ENCODE measurements at places on chromosomes 4 and X.

GRCh38 chr4:181939199-181939945 lies 303.8 kb upstream of the TENM3 start:
- DNase-seq: no peak

- DNase-seq: no peak
Measured at GRCh38 chrX:154384284-154384892, 5.3 kb downstream of the EMD start.

- DNase-seq: peak; percentile 48
Measured at GRCh38 chr4:98447648-98448047, 186.5 kb downstream of the RAP1GDS1 start.

DNA sequence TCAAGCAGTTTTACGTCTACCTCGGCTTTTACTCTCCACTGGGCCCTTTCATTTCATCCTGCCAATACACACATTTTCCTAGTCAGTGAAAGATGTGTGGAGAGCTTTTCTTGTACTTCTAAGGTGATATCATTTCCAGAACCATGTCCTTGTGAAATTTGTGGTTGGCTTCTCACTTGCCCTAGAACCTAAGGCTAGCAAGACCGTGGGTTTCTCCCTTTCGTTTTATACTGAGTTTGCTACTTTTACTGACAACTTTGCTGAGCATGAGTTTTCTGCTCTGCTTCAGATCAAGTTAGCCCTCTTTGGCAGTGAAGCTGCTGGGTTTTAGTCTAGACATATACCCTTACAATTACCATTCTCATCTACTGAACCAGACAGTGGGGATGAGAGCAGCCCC lies 95.7 kb upstream of the FRMPD4 start:
- DNase-seq: no peak

DNA sequence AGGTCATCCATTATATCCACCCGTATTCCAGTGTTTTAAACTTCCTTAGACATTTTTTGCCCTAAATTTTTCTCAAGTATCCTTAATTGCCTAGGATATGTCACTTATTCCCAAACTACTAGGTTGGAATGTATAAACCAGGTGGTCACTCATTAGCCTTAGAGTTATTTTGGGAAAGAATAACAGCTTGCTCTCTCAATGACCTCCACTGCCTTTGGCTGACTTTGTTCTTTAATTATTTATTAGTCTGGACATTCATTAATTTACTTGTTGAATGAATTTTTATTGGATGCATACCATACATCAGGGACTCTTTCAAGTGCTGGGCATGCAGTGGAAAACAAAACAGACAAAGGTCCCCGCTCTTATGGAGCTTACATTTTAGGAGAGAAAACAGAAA lies 609.3 kb upstream of the IGFBP7 start:
- no peak for DNase-seq

- no peak for DNase-seq
Measured at GRCh38 chr4:110480031-110480549, 4.1 kb downstream of the ENPEP start.

- no peak for DNase-seq
Measured at GRCh38 chr4:142566777-142567176, 279.3 kb downstream of the INPP4B start.
